Skeletal muscle cell (primary cell): ENCODE measurements at places on chromosomes 16 and 17.

DNA sequence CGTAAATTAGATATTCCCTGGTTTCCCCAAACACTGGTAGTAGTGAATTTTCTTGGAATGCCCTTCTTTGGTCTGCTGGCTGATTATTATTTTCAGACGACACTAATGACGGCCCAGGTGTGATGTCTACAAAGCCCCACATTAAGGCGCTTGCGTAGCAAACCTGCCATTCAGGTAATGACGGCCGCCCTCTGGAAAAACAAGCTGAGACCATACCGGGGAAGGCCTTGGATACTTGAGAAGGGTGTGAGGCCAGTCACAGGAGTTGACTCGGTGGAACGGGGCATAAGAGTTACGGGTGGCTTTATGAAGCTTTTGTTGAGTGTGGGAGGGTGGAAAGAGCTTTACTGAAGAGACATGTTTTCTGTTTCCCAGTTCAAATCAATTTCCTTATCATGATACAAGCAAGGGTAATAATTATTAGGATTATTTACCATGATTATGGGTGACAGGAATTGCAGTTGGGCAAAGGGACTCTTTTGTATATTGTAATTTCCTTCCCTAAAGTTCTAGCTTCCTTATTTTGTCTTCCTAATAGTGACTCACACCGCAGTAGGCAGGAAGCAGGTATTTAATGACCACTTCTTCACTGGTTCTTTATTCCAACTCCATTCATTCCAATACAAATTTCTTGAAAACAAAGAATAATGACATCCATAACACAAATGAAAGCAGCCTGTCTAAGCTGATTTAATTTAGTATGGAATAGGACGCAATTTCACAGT, 24.8 kb downstream of the KRT23 start:
- DNase-seq: no peak

DNA sequence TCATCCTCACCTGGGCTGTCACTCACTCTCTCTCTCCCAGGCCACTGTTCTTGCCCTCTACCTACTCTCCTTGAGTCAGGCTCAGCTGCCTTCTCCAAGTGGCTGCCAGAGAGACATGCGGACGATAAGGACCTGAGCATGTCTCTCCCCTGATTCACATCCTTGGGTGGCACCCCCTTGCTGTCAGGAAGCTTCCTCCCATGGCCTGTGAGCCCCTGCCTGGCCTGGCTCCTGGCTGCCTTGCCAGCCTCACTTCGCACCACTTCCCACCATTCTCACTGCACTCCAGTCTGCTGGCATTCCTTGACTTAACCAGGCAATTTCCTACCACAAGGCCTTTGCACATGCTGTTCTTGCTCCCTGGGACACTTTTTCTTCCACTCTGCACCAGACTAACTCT, 2.7 kb upstream of the ALDH3A1 start:
- no peak for DNase-seq

- DNase-seq: no peak
Observed at GRCh38 chr17:28973425-28973824, 22.1 kb upstream of the PHF12 start.

DNA sequence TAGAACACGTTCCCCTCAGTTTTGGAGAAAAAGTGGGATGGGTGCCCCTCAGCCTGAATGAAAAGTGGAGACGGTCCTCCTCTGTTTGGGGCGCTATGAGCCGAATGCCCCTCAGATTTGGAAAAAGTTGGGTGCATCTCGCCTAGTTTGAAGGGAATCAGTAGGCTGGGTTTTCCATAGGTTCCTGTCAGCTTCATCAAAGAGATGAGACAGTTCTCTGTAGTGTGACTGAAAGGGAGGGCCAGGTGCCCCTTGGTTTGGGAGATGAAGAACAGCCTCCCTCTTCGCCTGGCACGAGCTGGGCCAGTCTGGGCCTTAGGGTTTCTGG, 742 bp upstream of the SLC9A5 start:
- DNase-seq: no peak

DNA sequence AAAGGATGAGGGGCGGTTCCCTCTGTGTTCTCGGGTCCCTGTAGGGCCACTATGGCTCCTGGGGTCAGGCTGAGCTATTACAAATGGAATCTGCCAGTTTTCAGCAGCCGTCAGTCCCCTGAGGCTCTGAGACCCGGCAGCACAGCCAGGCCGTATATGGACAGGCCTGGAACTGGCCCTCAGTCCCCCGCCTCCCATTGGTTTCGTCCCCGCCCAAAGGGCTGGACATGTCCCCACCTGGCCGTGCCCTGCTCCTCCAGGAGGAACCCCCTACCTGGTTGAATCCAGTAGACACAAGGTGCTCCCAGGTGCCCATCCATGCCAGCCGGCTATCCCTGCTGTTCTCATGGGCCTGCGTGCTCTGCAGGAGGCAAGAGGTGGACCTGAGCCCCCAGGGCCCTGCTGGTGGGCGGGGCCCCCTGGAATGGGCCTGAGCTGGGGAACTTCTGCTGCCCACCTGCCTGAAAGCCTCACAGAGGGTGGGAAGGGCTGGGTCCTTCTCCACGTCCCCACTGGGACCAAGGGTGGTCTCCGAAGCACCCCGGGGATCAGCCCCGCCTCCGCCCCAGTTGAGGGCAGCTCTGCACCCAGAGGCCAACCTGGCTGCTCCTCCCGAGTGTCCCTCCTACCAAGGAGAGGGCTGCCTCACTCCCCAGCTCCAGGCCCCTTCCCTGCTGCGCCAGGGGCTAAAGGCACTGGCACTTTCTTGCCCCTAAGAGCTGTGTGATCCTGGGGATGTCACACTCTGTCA, 16.8 kb downstream of the VASN start:
- no peak for DNase-seq

GRCh38 chr16:82748026-82748425, 121.3 kb downstream of the CDH13 start:
- DNase-seq: peak; percentile 47

- no peak for DNase-seq
Observed at GRCh38 chr17:3639981-3640596, 3.5 kb downstream of the CTNS start.

DNA sequence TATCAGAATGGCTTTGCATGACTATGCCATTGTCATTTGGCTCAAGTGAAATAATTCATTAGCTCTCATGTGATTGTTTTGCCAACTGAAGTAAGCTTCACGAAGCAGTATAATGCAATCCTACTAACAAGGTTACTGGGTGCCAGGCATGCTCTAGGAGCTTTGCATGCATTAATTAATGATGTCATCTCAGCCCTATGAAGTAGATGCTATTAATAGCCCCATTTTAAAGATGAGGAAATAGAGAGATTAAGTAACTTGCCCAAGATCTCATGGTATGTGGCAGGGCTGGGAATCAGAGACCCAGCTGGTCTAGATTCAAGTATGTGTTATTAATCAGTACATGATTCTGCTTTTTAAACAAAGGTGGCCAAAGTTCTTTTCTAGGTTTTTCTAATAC, 14.1 kb downstream of the KRT39 start:
- DNase-seq: peak; percentile 79

DNA sequence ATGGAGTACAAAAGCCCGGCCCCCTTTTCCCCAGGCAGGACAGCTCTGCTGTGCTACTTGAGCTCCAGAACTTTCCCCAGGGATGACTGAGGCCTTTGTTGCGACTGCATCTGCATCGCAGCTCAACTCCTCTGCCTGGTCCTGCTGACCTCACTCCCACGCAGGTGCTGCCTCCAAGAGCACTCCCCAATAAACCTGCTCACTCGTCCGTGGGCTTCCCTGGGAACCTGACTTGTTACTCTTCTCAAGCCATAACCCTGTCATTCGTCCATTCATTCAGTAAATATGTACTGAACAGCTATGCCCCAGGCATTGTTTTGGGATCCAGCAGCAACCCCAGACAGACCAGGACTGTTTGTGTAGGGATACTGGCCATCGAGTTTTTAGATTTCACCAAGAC, 11.6 kb upstream of the RMI2 start:
- no peak for DNase-seq

DNA sequence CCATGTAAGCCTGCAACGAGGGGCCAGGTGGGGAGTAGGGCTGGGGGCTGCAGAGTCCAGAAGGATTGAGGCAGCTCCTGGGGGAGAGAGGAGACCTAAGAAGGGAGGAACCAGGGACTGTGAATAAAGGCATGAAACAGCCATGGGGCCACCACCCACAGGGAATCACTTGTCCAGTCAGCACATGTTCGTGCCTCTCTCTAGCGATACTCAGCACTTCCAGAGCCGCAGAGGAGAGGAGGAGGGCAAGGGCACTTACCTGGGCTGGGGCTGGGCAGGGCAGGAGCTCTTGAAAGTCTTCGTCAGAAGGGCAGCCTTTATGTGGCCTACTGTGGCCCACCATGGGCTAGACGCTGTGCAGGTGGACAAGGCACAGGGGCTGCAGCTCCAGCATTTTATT, 24.2 kb downstream of the CACNA1G start:
- no peak for DNase-seq

DNA sequence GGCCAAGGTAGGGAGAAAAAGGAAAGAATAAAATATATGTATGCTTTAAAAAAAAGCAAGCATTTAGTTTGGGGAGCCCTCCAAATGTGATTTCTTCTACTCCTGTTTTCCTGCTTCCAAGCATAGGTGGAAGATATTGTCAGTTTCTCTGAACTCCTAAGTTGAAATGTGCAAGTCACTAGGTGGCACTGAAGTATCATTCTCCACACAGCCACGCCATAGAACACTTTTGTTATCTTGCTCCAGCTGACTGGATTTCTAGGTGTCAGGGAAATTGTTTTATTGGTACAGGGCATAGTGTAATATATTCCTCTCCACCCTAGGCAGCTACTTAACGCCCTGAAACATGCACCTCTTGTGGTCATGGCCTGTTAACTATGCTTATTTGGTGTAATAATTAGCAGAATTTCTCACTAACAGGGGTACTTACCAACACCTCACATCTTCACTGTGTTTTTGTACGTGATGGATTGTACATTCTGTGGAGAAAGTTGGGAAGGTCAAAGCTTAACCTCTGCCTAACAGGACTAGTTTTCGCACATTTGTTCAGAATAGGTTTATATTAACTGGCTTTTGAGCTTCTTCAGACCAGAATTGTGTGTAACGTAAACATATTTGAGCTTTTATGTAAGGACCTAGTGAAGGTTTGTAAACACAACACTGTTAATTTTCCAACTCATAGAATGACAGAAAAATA, 69.3 kb downstream of the FTO start:
- peak; percentile 53 for DNase-seq

GRCh38 chr16:84369938-84370627, 1.7 kb downstream of the ATP2C2 start:
- no peak for DNase-seq

- DNase-seq: no peak
Observed at GRCh38 chr17:27086526-27086925, 207.4 kb upstream of the WSB1 start.

DNA sequence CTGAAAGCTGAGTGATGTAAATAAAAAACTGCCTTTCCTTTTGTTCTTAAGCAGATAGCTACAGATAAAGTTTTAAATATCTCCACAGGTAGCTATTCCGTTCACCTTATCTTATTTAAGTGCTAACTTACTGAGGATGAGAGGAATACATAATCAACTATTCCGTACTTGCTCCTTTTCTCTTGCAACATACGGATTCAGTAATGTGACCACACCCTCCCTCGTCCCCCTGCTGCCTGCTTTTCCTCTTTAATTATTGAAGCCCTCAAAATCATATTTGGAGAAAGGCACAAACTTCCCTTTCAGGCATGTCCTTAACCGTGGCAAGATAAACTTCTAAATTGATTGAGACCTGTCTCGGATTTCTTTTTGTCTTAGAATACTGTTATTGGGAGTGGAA, 101.4 kb downstream of the MAP2K4 start:
- DNase-seq: no peak
